ENCODE measurements at places on chromosomes 7 and 10.

DNA sequence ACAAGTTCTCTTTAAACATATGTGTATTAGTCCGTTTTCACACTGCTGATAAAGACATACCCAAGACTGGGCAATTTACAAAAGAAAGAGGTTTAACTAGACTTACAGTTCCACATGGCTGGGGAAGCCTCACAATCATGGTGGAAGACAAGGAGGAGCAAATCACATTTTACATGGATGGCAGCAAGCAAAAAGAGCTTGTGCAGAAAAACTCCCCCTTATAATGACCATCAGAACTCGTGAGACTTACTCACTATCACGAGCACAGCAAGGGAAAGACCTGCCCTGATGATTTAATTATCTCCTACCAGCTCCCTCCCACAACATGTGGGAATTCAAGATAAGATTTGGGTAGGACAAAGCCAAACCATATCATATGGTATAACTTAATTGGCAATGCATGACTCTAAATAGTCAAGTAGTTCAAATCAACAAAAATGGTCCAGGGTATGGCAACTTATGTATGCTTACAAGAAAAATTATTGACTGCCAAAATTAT lies 34.1 kb upstream of the TMEM243 start:
- DNase-seq = no peak

GRCh38 chr10:51035344-51035743 lies 38.9 kb upstream of the PRKG1 start:
- no peak for DNase-seq

DNA sequence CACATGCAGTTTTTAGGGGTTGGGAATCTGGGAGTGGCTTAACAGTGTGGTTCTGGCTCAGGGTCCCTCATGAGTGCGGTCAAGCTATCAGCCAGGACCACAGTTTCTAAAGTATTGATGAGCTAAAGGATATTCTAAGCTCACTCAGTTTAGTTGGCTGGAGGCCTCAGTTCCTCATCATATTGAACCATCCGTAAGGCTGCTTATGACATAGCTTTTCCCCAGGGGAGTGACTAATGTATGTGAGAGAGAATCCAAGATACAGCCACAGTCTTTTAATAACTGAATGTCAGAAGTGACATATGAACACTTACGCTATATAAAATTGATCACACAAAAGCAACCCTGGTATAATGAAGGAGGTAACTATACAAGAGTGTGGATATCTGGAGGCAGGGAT lies 245.3 kb downstream of the POLR1F start:
- DNase-seq = no peak

- no peak for DNase-seq
Observed at GRCh38 chr7:1968397-1969111, 264.2 kb downstream of the MAD1L1 start.

GRCh38 chr10:63720072-63720537 lies 198.9 kb downstream of the REEP3 start:
- DNase-seq = no peak

DNA sequence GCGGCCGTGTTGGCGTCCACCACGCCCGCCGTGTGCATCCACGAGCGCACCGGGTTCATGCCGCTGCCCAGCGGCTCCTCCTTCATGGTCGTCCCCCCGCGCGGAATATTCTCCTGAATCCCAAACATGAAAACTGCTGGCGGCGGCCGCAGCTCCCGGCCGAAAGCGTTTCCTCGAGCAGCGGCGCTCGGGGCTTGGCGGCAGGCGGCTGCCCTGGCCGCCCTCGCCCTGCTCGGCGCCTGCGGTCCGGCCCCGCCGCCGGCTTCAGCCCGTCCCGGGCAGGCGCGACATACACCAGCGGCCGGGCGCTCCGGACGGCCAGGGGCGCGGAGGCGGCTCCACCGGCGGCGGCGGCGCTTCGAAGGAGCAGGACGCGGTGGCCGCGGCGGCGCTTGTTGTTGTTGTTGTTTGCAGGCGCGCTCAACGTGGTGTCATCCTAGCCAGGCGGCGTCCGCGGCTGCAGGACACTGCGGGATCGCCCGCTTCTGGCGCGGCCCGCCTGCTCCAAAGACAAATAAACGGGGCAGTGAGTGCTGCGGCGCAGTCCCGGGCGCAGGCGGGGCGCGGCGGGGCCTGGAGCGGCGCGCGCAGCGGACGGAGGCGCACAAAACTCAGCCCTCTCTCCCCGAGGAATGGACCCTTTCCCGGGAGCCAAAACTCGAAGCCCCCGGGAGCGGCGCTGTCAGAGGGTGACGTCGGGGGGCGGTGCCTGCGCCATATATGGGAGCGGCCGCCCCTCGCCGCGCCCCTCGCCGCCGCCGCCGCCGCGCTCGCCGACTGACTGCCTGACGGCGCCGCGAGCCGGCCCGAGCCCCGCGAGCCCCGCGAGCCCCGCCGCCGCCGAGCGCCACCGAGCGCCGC lies at the start of gene EBF3:
Gene EBF3 (minus strand): TSS at position 634 of the 861 bp plus-strand sequence. CDS start 506 bp downstream, at position 128.
- DNase-seq = peak; percentile 89

DNA sequence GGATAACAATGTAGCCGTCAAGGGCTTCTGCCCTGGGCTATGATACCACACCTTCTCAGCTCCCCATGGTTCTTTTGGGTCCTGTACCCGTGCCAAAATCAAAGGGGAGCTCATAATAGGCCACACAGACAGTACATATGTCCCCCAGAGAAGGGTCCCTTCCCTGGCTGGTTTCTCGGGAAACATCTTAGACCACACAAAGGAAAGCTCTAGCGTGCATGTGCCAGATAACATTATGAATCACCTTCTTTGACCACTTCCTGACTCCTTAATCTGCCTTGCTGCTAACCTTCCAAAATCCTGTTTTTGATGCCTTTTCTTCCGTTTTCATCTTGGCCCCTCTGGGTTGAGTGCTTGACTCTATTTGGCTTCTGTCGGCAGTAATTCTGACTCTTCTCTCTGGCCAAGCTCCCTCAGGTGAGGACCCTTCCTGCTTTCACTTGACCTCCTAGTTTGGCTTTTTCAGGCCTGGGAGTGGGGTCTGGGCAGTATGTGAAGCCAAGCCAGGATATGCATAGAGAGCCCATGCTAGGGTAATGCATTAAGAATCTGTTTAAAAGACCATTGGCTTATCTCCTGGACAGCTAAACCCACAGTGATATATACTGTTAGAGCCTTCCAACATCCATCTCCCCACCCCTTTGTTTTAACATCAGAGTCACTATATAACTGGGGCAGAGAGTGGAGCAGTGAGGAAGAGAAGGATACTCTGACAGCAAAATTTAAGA lies 84.8 kb downstream of the ANLN start:
- no peak for DNase-seq

GRCh38 chr7:49703881-49704280 lies 69.6 kb upstream of the VWC2 start:
- DNase-seq = no peak

- DNase-seq = no peak
Observed at GRCh38 chr7:46126675-46127300, 205.7 kb upstream of the IGFBP3 start.

Measured in suprapubic skin (tissue), 4 donors.